ENCODE measurements at places on chromosomes 5 and 9. TPM values are rescaled to one million over a fixed set of nuclear protein-coding genes. Genes with fewer than 3 reads are reported as not detected.

FCN2 gene
- not detected for total RNA-seq

CD14 gene
- 3.6 TPM for total RNA-seq

ENTPD2 gene
- 13.5 TPM for total RNA-seq

- no peaks in the 10 kb centered on the region for H3K36me3 ChIP-seq
- H3K4me1 ChIP-seq = peaks cover 10% of the 10 kb centered on the region
- no peak overlapping the region for H3K27ac ChIP-seq
- no peaks in the 10 kb centered on the region for H3K27me3 ChIP-seq
- no peak overlapping the region for H3K4me3 ChIP-seq
- no peak for DNase-seq
These were observed 248.9 kb downstream of the ADAMTSL1 start for GRCh38 chr9:18722882-18723281.

GRCh38 chr9:111586378-111586777 is 13.1 kb downstream of the PTGR1 start:
- H3K27ac ChIP-seq = no peak overlapping the region
- H3K4me1 ChIP-seq = no peaks in the 10 kb centered on the region
- DNase-seq = no peak
- H3K36me3 ChIP-seq = peaks cover 20% of the 10 kb centered on the region
- no peak overlapping the region for H3K4me3 ChIP-seq
- no peaks in the 10 kb centered on the region for H3K27me3 ChIP-seq

GRCh38 chr5:141634720-141635119 is 1.9 kb downstream of the HDAC3 start:
- no peaks in the 10 kb centered on the region for H3K36me3 ChIP-seq
- no peak overlapping the region for H3K4me3 ChIP-seq
- no peak for DNase-seq
- peaks cover 26% of the 10 kb centered on the region for H3K4me1 ChIP-seq
- H3K27ac ChIP-seq = no peak overlapping the region
- H3K27me3 ChIP-seq = no peaks in the 10 kb centered on the region

DNA sequence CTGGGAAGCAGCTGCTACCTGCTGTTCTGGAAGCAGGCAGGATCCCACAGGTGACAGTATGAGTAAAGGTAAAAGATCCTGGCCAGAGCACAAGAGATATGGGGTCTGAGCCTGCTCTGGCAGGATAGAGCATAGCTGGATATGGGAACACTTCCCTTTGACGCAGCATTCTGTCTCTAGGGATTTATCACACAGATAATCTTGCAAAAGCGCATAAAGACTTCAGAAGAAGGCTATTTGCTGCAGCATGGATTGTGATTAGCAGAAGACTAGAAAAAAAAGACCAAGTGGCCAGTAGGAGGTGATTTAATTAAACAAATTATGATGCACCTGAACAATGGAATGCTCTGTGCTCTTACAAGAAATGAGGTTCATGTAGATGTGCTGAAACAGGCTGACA is 52.4 kb upstream of the PWWP2A start:
- no peaks in the 10 kb centered on the region for H3K36me3 ChIP-seq
- H3K27ac ChIP-seq = no peak overlapping the region
- H3K4me3 ChIP-seq = no peak overlapping the region
- H3K27me3 ChIP-seq = no peaks in the 10 kb centered on the region
- DNase-seq = no peak

DNA sequence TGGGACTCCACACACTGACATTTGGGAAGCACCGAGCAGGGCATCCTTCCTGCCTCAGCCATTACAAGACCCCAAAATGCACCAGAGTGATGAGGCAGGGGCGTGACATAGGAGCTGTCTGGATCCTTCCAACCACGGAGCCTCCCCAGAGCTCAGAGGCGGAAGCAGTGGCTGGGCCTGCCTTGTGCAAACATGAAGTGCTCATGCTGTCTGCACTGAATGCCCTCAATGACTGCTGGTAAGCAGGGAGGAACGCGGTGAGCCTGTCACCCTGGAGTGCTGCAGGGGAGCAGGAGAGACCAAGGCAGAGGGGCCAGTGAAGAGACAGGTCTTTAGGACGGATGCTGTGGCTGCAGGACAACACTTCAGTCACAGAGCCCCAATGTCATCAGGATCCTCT is 60.2 kb upstream of the HRH2 start:
- no peaks in the 10 kb centered on the region for H3K36me3 ChIP-seq
- no peak for DNase-seq
- no peak overlapping the region for H3K27ac ChIP-seq
- peaks cover 3% of the 10 kb centered on the region for H3K27me3 ChIP-seq
- no peaks in the 10 kb centered on the region for H3K4me1 ChIP-seq
- no peak overlapping the region for H3K4me3 ChIP-seq

DNA sequence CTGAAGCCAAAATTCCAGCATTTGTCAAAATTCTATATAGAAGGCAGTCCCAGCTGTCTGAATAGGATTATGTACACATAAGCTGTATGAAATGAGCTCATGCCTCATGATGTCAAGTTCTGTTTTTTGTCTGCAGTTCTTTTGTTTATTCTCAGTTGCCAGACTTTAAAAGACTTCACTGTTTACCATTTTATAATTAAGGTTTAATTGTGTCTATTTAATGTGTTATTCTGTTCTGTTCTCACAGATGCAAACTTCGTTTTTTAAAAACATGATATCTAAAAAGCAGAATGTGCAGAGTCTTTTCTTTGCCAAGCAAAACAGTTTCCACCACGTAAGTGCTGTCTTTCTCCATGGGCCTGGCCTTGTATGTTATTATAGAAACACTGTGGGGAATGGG is 31.1 kb downstream of the ERAP1 start:
- no peak overlapping the region for H3K4me3 ChIP-seq
- no peaks in the 10 kb centered on the region for H3K36me3 ChIP-seq
- no peak for DNase-seq
- peak overlapping the region; percentile 1 for H3K27ac ChIP-seq
- H3K4me1 ChIP-seq = peaks cover 14% of the 10 kb centered on the region

DNA sequence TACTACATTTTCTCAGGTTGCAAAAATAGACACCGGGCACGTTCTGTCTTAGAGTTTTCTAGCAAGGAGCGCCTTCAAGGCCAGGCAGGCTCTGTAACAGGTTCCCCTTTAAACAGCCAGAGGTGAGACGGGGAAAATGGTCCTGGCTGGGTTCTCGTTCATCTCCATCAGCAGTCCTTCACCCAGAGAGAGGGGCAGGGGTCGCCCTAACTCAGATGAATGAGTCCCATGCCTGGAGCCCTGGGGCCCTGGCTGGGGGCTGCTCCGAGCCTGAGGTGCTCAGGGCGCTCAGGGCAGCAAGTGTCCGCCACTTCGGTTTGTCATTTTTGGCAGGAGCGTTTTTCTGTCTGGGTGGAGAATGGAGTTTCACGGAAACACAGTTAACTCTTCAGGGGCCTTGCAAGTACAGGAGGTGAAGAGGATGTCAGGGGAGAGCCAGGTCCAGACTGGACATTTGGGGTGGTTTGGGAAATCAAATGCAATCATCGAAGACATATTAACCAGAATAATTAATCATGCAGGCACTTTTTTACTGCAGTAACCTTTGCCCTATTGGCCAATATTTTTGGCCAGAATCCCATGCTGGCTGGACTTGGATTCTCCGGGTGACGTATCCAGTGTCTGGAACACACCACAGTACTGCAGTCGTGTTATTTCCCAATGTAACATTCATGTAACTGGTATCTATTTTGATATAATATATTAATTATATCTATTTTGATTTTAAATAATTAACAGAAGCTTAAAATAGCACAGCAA is 2.9 kb downstream of the NTNG2 start:
- peaks cover 96% of the 10 kb centered on the region for H3K27me3 ChIP-seq
- peak; percentile 15 for DNase-seq
- peaks cover 22% of the 10 kb centered on the region for H3K4me1 ChIP-seq
- no peak overlapping the region for H3K27ac ChIP-seq
- H3K36me3 ChIP-seq = no peaks in the 10 kb centered on the region
